ENCODE measurements at places on chromosomes 7 and 10. TPM values are rescaled to one million over a fixed set of nuclear protein-coding genes. Genes with fewer than 3 reads are reported as not detected.

The KLLN gene
- 0.34 TPM for total RNA-seq

The NKX1-2 gene
- 3.3 TPM for total RNA-seq

The CTAGE15 gene
- total RNA-seq, result 3.0 TPM

The GIMAP6 gene
- 4.1 TPM for total RNA-seq

The CYP2E1 gene
- total RNA-seq, result 28.0 TPM

GRCh38 chr7:92297736-92298135 lies 52.0 kb downstream of the ANKIB1 start:
- H3K36me3 ChIP-seq, result peaks cover 10% of the 10 kb centered on the region
- H3K4me3 ChIP-seq, result no peak overlapping the region
- no peak overlapping the region for H3K27ac ChIP-seq
- DNase-seq, result no peak
- H3K27me3 ChIP-seq, result no peaks in the 10 kb centered on the region
- H3K4me1 ChIP-seq, result peaks cover 6% of the 10 kb centered on the region

DNA sequence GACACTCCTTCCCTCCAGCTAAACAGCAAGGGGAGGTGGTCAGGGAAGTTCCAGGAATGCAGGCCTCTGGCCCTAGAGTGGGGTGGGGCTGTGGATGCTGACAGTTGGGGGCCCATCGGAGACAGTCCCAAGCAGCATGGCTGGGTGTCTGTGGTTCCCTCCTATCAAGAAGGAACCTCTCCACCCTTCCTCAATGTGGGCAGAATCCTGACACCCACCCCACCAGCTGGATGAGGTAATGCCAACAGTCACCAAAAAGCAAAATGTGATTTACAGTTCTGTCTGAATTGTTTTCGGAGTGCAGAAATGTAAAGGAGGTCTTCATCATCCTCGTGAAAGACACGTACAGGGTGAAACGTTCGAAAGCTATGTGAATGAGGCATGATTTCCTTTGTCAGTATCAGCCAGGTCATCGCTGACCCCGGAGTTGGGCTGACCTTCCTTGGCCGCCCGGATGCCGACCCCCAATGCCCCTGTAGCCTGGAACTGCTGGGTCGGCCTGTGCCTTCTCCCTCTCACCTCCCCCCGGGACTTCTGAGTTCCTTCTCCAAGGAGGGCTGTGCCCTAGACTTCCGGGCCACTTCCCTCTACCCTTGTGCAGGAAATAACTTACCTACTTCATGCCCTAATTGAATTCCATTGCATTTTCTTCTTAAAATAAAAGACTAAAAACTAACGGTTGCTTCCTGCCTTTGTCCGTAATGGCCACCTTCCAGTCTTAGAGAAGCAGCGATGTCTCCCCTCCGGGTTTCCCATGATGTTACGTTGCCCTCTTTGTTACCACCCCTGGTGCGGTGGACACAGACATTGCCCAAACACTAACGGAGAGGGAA lies 24.5 kb downstream of the FOXK1 start:
- no peak for DNase-seq
- H3K4me3 ChIP-seq, result no peak overlapping the region
- H3K4me1 ChIP-seq, result peaks cover 58% of the 10 kb centered on the region
- no peaks in the 10 kb centered on the region for H3K27me3 ChIP-seq
- H3K27ac ChIP-seq, result peak overlapping the region; percentile 24

- no peaks in the 10 kb centered on the region for H3K4me1 ChIP-seq
- peak; percentile 66 for DNase-seq
- H3K36me3 ChIP-seq, result no peaks in the 10 kb centered on the region
- peaks cover 34% of the 10 kb centered on the region for H3K27me3 ChIP-seq
- no peak overlapping the region for H3K27ac ChIP-seq
Measured at GRCh38 chr7:159115601-159116501, 28.8 kb downstream of the VIPR2 start.

GRCh38 chr10:18650404-18650997 lies 886 bp downstream of the NSUN6 start:
- H3K36me3 ChIP-seq, result peaks cover 12% of the 10 kb centered on the region
- H3K4me3 ChIP-seq, result peak overlapping the region; percentile 68
- no peak overlapping the region for H3K27ac ChIP-seq

DNA sequence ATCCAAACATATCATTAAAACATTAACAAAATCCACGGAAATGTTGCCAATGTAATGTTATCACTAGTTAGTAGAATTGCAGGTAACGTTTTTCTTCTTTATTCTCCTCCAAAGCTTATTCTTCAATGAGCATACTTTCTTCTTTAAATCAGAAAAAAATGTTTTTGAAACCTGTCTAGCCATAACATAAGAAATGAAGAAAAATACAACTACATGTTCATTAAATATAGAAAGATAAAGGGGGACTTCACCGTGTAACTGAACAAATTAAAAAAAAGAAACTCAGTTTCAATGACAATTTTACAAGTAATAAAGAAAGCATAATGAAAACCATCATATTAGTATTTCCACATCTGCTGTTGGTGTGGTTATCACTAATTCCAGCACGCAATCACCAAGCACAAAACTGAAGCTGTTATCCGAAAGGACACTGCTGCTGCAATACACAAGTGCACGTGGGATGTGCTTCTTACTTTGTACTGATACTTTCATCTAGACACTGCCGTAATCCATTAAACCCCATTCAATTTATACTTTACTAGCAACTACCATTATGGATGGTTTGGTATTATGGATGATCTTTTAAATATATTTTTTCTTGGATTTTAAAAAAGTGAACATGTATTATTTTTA lies 9.6 kb downstream of the ESYT2 start:
- DNase-seq, result no peak
- no peaks in the 10 kb centered on the region for H3K36me3 ChIP-seq
- peak overlapping the region; percentile 94 for H3K27ac ChIP-seq
- peaks cover 85% of the 10 kb centered on the region for H3K4me1 ChIP-seq
- H3K27me3 ChIP-seq, result no peaks in the 10 kb centered on the region

GRCh38 chr7:158814637-158815036 lies 14.7 kb downstream of the ESYT2 start:
- peaks cover 83% of the 10 kb centered on the region for H3K4me1 ChIP-seq
- H3K27me3 ChIP-seq, result no peaks in the 10 kb centered on the region
- H3K27ac ChIP-seq, result peak overlapping the region; percentile 94
- no peak for DNase-seq
- no peaks in the 10 kb centered on the region for H3K36me3 ChIP-seq

GRCh38 chr7:72057796-72058195 lies 354.3 kb downstream of the CALN1 start:
- no peak for DNase-seq
- no peak overlapping the region for H3K4me3 ChIP-seq
- H3K4me1 ChIP-seq, result no peaks in the 10 kb centered on the region

DNA sequence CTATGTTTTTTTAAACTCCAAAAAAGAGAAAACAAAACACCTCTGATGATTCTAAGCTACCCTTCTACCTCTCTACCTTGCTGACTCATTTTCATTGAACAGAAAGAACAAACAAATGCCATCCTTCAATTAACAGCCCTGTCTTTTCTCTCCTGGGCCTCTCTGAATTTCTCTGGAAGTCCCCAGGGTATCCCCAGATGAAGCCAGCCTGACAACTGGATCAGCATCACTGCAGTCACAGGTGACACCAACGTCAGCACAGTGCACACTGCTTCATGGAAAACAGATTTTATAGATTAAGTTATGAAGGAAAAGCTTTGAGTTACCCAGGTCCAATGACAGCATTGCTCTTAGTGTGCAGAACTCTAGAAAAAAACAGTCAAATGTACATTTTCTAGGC lies 5.7 kb downstream of the HUS1 start:
- peaks cover 19% of the 10 kb centered on the region for H3K4me1 ChIP-seq
- no peak overlapping the region for H3K4me3 ChIP-seq
- no peak overlapping the region for H3K27ac ChIP-seq
- H3K27me3 ChIP-seq, result no peaks in the 10 kb centered on the region

GRCh38 chr10:120789303-120790203 lies 61.6 kb upstream of the WDR11 start:
- H3K27ac ChIP-seq, result no peak overlapping the region
- no peak overlapping the region for H3K4me3 ChIP-seq
- no peak for DNase-seq
- H3K36me3 ChIP-seq, result no peaks in the 10 kb centered on the region
- H3K27me3 ChIP-seq, result no peaks in the 10 kb centered on the region

- no peak overlapping the region for H3K4me3 ChIP-seq
- no peak for DNase-seq
- H3K27me3 ChIP-seq, result no peaks in the 10 kb centered on the region
- H3K4me1 ChIP-seq, result no peaks in the 10 kb centered on the region
- H3K27ac ChIP-seq, result no peak overlapping the region
Measured at GRCh38 chr7:85529201-85529600, 342.3 kb upstream of the SEMA3D start.

- peaks cover 23% of the 10 kb centered on the region for H3K4me1 ChIP-seq
- no peak overlapping the region for H3K27ac ChIP-seq
- no peak overlapping the region for H3K4me3 ChIP-seq
- no peaks in the 10 kb centered on the region for H3K36me3 ChIP-seq
Measured at GRCh38 chr7:1942941-1943289, 272.8 kb downstream of the ELFN1 start.

DNA sequence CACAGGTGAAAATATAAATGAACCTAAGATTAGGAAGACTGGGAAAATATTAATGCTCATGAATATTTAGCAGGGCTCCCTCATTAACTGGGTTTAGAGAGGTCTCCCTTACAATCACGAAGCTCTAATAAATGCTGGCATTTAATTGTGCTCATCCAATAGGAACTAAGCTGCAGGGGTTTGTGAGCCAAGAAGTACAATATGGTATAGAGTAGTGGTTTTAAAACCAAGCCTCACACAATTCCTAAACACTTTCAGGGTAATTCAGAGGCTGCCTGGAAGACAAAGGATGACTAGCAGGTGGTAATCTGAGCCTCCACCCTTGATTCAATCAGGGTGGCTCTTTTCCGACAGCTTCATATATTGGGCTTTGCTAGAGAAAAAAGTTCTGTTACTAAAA lies 103.3 kb downstream of the GPAM start:
- no peak overlapping the region for H3K4me3 ChIP-seq
- no peak for DNase-seq
- no peaks in the 10 kb centered on the region for H3K36me3 ChIP-seq
- peaks cover 3% of the 10 kb centered on the region for H3K4me1 ChIP-seq
- no peak overlapping the region for H3K27ac ChIP-seq
- H3K27me3 ChIP-seq, result no peaks in the 10 kb centered on the region
